ENCODE measurements at places on chromosomes 2 and 18.
A peak's percentile ranks its signal among the peaks of the same experiment; 100 is the strongest.

GRCh38 chr2:156087875-156088274, 244.6 kb downstream of the NR4A2 start:
- DNase-seq, result no peak

DNA sequence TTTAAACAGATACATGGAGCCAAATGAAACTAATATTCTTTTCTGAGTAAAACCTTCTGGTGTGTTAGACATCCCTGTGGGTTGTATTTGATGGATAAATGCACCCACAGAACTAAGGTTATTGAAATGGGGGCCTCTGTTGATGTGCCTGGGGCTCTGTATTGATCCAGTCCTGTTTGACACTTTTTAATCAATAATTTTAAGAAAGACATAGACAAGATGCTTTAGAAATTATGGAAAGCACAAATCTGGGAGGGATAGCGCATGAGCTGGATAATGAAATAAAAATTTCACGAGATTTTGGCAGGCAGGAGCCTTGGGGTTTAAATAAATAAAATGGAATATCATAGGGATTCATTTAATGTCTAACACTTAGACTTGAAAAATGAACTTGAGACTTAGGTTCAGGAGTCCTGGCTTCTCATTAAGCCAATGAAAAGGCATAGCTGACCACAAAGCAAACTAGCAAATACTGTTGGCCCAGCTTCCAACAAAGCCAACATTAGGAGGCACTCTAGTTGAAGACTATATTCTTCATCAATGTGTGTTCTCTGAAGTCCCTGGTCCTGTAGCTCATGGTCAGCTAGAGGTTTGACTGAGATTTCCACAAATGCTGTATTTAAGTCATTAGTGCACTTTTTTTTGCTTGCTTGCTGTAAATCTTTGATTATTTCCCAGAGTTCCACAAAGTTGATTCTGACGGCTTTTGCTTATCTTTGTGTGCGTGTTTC, 64.2 kb upstream of the SH3RF3 start:
- no peak for DNase-seq

DNA sequence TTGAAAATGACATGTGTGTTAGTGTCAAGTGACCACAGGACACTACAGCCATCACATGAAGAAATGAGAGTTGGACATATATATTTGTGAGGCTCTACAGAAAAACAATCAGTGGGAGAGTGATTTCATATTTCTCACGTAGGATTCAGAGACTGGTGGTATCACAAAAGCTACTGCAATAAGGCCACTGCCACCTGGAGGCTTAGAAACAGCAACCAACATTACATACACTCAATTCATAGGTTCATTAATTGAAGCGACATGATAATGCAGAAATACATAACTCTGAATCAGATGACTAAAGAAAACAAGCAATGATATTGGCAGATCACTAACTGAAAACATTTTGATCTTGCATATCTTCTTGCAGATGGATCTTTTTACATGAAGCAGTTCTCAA, 248.1 kb upstream of the KLHL14 start:
- no peak for DNase-seq

DNA sequence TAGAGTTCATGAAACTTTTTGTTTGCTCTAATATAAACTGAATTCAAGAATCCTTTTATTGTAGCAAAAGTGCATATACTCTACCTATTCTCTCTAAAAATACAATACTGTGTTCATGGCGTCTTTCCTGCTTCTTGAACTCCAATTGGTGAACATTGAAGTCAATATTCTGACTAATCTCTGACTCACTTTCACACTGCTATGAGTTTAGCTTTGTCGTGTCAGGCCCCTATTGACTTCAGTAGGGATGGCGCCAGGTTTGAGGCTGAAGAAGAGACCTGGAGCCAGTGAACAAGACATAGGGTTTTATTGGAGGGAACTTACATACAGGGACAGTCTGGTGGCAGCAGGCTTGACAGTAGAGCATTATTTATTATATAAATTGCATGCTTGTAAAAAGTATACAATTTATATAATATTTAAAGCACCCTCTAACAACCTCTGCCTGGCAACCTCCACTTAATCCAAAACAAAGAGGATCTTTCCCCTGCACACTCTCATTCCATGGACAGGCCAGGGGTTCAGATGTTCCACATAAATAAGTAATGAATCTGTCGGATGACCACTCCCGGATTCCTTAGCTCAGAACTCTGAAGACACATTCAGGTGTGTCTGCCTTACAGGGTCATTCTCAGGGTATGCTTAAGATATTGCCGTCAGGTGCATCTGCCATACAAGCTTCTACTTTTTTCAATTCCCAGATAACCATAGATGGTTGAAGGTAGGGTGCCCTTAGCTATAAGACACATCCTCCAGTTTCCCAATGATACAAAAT, 141.0 kb downstream of the CERS6 start:
- DNase-seq, result no peak

GRCh38 chr2:88831792-88832248, 140.3 kb downstream of the RPIA start:
- peak; percentile 15 for DNase-seq

DNA sequence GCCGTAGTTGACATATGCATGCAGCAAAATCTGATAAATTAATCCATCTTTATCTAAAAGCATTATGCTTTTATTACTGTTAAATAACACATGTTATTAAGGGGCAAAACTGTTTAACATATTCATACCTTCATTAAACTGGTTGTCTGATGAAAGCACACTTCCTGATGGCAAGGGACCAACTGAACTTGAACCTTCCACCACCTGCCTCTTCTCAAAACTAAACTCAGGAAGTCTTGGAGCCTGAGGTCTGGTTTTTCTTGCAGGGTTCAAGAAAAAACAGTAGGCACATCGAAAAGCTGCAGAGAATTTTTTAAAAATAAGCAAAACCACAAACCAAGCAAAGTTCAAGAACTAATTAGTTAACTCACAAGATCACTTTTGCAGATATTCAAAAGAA, 64.9 kb downstream of the LNPK start:
- no peak for DNase-seq

DNA sequence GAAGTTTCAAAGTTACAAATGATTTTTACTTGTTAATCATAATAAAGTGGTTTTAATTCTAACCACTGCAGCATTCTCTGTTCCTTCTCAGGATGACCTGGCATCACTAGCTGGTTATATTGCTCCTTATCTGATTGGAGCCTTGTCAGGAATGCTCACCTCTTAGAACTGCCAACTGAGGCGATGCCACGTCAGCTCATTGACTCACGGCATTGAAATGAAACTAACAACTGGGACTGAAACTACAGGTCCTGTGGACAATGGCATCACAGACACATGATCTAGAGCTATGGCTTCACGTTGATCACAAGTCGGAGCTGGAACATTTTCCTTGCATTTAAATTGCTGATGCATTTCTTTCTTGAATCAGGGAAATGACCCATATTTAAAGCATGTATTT, 54.9 kb upstream of the MAP2 start:
- no peak for DNase-seq

- no peak for DNase-seq
Observed at GRCh38 chr2:160226367-160226766, 26.3 kb upstream of the ITGB6 start.

GRCh38 chr2:178101321-178102079, 10.7 kb upstream of the RBM45 start:
- no peak for DNase-seq

- no peak for DNase-seq
Observed at GRCh38 chr2:70385204-70385603, 83.3 kb upstream of the FAM136A start.

DNA sequence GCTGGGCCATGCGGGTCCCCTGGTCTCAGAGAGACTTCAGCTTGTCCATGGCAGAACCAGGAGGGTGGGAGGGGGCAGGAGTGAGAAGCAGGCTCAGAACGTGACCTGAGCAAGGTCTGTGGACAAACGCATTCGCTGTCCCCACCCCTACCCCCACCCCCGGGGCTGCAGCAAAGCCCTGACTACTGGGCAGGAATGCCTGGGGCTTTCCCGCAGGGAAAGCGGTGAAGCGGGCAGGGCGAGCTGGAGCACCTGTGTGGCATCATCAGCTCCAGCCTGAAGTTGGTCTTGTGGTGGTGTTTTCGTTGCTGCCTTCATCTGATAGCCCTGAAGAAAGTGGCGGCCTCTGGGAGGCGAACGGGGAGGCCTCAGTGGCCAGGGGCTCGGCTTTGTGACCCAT, 26.1 kb upstream of the ALKAL2 start:
- no peak for DNase-seq

- DNase-seq, result no peak
Observed at GRCh38 chr2:185833864-185834263, 95.3 kb downstream of the FSIP2 start.

DNA sequence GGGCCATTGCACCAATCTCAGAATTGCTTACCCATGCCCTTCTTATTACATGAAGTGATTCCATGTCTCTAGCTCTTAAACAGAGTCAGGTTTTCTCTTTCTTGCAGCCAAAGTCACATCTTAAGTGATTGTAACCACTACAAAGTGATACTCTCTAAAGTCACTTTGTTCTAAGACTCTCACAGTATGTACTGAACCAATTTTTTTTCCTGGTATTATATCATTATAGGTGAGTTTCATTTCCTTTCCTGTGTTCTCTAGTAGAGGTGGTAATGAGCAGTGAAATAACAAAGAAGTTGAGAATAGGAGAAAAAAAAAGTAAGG, 66.3 kb upstream of the DARS1 start:
- DNase-seq, result no peak

DNA sequence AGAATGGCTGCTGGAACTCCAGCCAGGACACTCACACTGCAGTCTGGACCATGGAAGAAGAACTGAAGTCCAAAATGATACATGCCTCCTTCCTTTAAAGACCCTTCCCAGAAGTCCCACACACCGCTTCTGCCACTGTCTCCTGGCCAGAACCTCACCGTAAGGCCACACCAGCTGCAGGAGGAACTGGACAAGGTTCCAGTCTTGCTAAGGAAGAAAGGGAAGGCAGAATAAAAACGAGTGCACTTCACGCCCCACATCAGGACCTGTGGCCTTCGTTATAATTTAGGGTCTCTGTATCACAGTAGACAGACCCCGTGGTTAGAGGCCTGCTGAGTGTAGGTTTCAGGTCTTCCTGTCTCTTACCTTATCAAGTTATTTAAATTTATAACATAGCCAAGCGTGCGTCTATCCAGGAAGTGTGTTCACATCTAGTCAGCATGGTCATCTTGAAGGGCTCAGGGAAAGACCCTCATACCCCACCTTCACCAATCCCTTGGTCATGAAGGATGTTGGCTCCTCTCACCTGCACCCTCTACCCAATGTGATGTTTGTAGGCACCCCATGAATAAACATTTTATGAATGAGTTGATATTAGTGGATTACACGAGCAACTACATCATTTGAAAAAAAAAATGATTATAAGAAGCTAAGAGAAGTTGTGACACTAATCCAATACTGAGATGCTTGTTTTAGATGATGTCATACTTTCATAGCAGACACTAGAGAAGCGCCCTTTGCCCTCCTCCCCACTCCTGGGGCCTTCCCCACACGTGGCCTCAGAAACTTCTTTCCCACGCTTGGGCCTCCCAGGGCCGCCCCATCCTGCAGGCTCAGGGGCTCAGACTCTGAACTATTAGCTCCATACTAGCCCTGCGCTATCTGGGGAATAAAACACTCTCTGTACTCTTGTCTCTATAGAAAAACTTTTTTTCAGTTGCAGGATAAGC, 157.6 kb downstream of the FAM210A start:
- no peak for DNase-seq

GRCh38 chr2:120659275-120659977, 76.2 kb upstream of the GLI2 start:
- no peak for DNase-seq

GRCh38 chr2:219205981-219206327, 628 bp upstream of the ZFAND2B start:
- DNase-seq, result no peak

- no peak for DNase-seq
Observed at GRCh38 chr18:62122330-62122729, 64.5 kb downstream of the PIGN start.

GRCh38 chr2:206239157-206239556, 35.3 kb upstream of the ZDBF2 start:
- DNase-seq, result no peak

GRCh38 chr2:54149638-54150441, 34.4 kb downstream of the ACYP2 start:
- DNase-seq, result no peak

- no peak for DNase-seq
Observed at GRCh38 chr2:121502246-121502645, 28.4 kb upstream of the RNU4ATAC start.

DNA sequence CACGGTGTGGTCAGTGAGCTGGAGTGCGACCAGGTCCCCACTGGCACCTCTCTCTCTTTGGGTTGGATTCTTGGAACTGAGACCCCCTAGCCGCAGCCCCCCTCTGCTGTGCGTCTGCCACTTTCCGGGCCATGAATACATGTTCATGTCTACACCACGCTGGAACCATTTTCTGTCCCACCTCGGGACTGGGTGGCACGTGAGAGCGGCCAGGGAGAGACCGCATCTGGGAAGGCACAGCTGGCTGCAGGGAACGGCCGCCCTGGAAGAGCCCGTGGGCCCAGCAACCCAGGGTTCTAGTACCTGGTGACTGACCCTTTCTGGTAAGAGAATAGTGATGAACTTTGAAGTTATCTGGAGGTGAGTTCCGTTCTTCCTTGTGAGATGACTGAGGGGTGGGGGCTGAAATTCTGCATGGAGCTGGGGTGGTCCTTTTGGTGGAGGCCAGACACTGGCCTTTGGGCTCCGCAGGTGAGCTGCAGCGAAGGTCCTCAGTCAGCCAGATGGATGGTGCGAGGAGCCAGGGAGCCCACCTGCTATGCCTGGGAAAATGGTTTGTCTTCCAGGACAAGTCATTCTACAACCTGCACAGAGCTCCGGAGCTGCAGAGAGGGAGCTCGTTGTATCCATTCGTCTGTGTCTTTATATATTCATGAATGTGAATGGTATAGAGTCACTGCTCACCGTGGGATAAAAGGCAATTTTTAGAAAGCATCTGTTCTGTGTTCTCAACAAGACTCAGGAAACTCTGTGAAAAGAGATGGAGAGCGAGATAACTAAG, 223.5 kb downstream of the NDUFA10 start:
- no peak for DNase-seq

GRCh38 chr2:175854665-175855064, 147.4 kb downstream of the LNPK start:
- no peak for DNase-seq

GRCh38 chr18:76686737-76687231, 135.6 kb upstream of the ZNF236 start:
- DNase-seq, result no peak

GRCh38 chr2:158184001-158184400, 82.3 kb downstream of the UPP2 start:
- no peak for DNase-seq

DNA sequence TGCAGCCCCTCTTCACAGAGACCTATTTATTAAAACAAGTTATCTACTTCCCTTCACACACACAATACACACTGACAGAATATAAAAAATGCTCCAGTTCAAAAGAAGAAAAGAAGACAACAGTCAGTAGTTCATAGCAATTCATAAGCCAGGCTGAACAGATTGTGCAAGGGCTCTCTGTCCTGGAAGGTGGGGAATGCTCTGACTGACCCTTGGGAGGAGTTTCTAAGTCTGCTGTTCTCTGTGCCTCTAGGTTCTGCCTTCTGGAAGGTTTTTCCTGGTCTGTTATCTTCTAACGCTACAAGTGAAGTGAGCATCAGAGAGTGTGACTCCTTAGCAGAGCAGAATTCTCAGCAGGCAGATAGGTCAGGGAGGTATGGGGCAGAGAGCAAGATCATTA, 35.7 kb downstream of the SP3 start:
- DNase-seq, result no peak

Measured in stimulated activated CD4-positive, alpha-beta T cell treated with anti-CD3 and anti-CD28 coated beads, Interleukin-1b, Interleukin-23, amount 100 ng/mL, for 1 hour (primary cell).